Activated CD4-positive, alpha-beta T cell treated with anti-CD3 and anti-CD28 coated beads, Interleukin-2, amount 10 ng/mL, durations not matched to agents 7 days and 5 days (primary cell): ENCODE measurements at places on chromosomes 5 and 9. TPM values are rescaled to one million over a fixed set of nuclear protein-coding genes. Genes with fewer than 3 reads are reported as not detected.

The DAPK1 gene
- total RNA-seq: 0.30 TPM

- peak; percentile 86 for DNase-seq
Measured at GRCh38 chr9:132669698-132670456, at the start of gene DDX31. DDX31 (minus strand) TSS chr9:132669983; CDS start chr9:132669934, 49 bp downstream.

DNA sequence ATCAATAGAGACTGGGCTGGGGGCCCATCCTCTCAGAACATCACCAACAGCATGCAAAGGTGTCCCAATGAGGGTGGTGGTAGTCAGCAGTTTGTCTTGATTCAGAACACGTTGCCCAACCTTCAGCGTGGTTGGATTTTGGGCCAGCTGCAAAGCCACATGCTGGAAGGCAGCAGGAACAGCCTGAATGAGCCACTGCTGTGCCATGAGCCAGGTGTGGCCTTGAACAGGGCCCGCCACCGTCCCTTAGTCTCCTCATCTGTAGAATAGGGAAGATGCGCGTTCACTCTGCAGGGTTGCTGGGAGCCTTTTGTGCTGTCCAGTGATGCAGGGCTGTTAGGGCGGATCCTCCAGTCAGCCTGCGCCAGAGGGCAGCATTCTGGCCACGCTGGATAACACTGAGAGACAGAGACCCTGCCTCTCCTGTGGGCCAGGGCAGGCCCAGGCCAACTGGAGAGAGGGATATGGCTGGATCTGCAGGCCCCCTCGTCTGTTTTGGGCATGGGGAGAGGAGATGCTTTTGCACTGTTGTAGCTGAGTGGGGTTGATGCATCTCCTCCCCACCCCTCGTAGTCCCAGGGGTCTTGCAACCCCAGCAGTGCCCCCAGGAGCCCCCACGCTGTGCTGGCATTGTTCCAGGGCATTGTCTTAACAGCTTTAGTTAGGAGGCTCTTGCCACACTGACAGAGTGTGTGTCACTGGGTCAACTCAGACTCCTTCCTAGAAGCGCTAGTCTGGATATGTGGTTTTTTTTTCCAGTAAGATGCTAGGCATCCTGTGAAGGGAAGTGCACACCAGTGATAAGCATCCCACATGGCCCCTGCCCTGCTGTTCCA lies 42.1 kb downstream of the SLC46A2 start:
- DNase-seq: no peak

GRCh38 chr9:86202338-86202882 lies 57.0 kb downstream of the C9orf153 start:
- peak; percentile 24 for DNase-seq

The SCGB3A1 gene
- total RNA-seq: not detected

DNA sequence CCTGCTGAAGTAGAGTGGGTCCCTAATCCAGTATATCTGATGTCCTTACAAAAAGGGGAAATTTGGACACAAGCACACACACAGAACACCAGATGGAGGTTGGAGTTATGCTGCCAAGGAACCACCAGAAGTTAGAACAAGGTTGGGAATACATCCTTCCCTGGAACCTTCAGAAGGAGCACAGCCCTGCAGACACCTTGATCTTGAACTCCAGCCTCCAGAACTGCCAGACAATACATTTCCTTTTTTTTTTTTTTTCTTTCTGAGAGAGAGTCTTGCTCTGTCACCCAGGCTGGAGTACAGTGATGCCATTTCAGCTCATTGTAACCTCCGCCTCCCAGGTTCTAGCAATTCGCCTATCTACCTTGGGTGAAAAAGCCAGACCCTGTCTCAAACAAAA lies 7.1 kb upstream of the ODF2 start:
- DNase-seq: no peak
